A549 (cell line): ENCODE measurements at places on chromosomes 2 and 18. TPM values are rescaled to one million over a fixed set of nuclear protein-coding genes. Genes with fewer than 3 reads are reported as not detected.

Gene FBXO41
- polyA plus RNA-seq: 5.0 to 7.0 TPM (median 6.4 TPM) in 3 replicates

Gene SH3RF3
- 0.21 to 0.26 TPM (median 0.21 TPM) in 3 replicates for polyA plus RNA-seq

Gene GTF2A1L
- not detected in 3 replicates for polyA plus RNA-seq

Gene ALS2
- 14.3 to 18.2 TPM (median 18.1 TPM) in 3 replicates for polyA plus RNA-seq

Gene STPG4
- polyA plus RNA-seq: 0.05 to 0.16 TPM (median 0.14 TPM) in 3 replicates

Gene MYO7B
- 0.04 to 0.08 TPM (median 0.08 TPM) in 3 replicates for polyA plus RNA-seq

Gene DCDC2C
- polyA plus RNA-seq: not detected in 3 replicates

Gene FOXD4L1
- 0.59 to 0.90 TPM (median 0.67 TPM) in 3 replicates for polyA plus RNA-seq

Gene NFU1
- polyA plus RNA-seq: 61.4 to 65.4 TPM (median 64.8 TPM) in 3 replicates

Gene STK17B
- polyA plus RNA-seq: 3.6 to 4.0 TPM (median 3.7 TPM) in 3 replicates

Gene SERPINB10
- polyA plus RNA-seq: not detected in 3 replicates

Gene NAGK
- polyA plus RNA-seq: 93.6 to 134 TPM (median 119 TPM) in 3 replicates

Gene CPLX4
- polyA plus RNA-seq: not detected in 3 replicates

Gene LRRC30
- not detected in 3 replicates for polyA plus RNA-seq

Gene MYO5B
- 6.4 to 9.4 TPM (median 6.9 TPM) in 3 replicates for polyA plus RNA-seq

Gene CYP1B1
- 4.4 to 5.5 TPM (median 5.3 TPM) in 3 replicates for polyA plus RNA-seq

Gene CDCA7
- 37.0 to 40.3 TPM (median 39.4 TPM) in 3 replicates for polyA plus RNA-seq

Gene CYB5A
- 227 to 287 TPM (median 267 TPM) in 3 replicates for polyA plus RNA-seq

Gene IFIH1
- polyA plus RNA-seq: 0.21 to 0.49 TPM (median 0.46 TPM) in 3 replicates

Gene DUSP2
- polyA plus RNA-seq: 0.22 to 0.26 TPM (median 0.22 TPM) in 3 replicates

Gene CDH7
- polyA plus RNA-seq: under 0.01 to 0.01 TPM (median 0.01 TPM) in 3 replicates

Gene MEIS1
- 1.9 to 2.1 TPM (median 2.0 TPM) in 3 replicates for polyA plus RNA-seq

Gene KYNU
- 242 to 304 TPM (median 302 TPM) in 3 replicates for polyA plus RNA-seq

Gene CRACDL
- 0.36 to 0.51 TPM (median 0.45 TPM) in 3 replicates for polyA plus RNA-seq

Gene PLGLB1
- 0.59 to 1.0 TPM in 2 of 3 replicates, not detected in the other for polyA plus RNA-seq

Gene PMAIP1
- polyA plus RNA-seq: 9.7 to 10.6 TPM (median 9.7 TPM) in 3 replicates

Gene FSIP2
- polyA plus RNA-seq: 0.07 TPM in 1 of 3 replicates, not detected in the others

Gene LYG2
- polyA plus RNA-seq: not detected in 3 replicates

Gene FTCDNL1
- polyA plus RNA-seq: 2.1 to 3.3 TPM (median 3.0 TPM) in 3 replicates

Gene ANKRD62
- polyA plus RNA-seq: not detected in 3 replicates

Gene IL36G
- polyA plus RNA-seq: not detected in 3 replicates
